Activated CD4-positive, alpha-beta memory T cell treated with anti-CD3 and anti-CD28 coated beads, Interleukin-2, amount 10 ng/mL, durations not matched to agents 7 days and 5 days (primary cell): ENCODE measurements at places on chromosomes 6 and 20. TPM values are rescaled to one million over a fixed set of nuclear protein-coding genes. Genes with fewer than 3 reads are reported as not detected.

- H3K4me3 ChIP-seq = no peak overlapping the region
- H3K27ac ChIP-seq = no peak overlapping the region
- H3K27me3 ChIP-seq = peaks cover 11% of the 10 kb centered on the region
- no peaks in the 10 kb centered on the region for H3K4me1 ChIP-seq
- H3K36me3 ChIP-seq = no peaks in the 10 kb centered on the region
Measured at GRCh38 chr6:107533415-107534059, 43.6 kb downstream of the SOBP start.

- DNase-seq = no peak
- H3K27me3 ChIP-seq = peaks cover 4% of the 10 kb centered on the region
- H3K4me3 ChIP-seq = no peak overlapping the region
- H3K36me3 ChIP-seq = peaks cover 24% of the 10 kb centered on the region
- H3K27ac ChIP-seq = no peak overlapping the region
Measured at GRCh38 chr6:6604015-6604414, 15.5 kb downstream of the LY86 start.

GRCh38 chr6:107807196-107807811, 16.8 kb downstream of the SCML4 start:
- no peak overlapping the region for H3K27ac ChIP-seq
- H3K27me3 ChIP-seq = peaks cover 2% of the 10 kb centered on the region
- H3K4me1 ChIP-seq = peaks cover 3% of the 10 kb centered on the region
- no peak overlapping the region for H3K4me3 ChIP-seq
- no peaks in the 10 kb centered on the region for H3K36me3 ChIP-seq
- DNase-seq = no peak

Gene AVP
- not detected for total RNA-seq

Gene PHACTR1
- total RNA-seq = 0.53 TPM

DNA sequence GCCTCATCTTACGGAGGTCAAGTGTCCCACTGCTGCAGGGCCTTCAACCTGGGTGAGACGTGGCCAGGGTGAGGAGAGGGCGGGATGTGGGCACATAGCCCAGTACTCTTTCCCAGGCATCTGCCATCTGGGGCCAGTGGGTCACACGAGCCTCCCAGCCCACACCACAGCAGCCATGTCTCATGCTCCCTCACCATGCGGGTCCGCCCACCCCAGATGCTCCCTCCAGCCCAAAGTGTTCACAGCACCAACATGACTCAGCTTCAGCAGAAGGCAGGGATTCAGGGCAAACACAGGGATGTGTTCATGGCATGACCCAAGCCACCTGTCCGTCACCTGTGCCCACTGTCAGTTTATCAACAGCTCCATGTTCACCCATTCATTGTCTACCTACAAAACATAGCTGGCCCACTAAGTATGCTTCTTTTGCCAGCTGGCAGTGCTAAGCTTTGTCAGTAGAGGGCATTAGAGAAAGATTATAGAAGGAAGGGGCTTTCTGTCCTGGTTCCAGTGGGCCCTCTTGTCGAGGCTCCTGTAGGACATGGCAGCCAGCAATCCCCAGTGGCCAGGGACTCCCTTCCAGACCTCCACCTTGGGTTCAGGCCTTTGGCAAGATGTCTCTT, 109.2 kb downstream of the FOXF2 start:
- H3K27ac ChIP-seq = no peak overlapping the region
- peaks cover 7% of the 10 kb centered on the region for H3K27me3 ChIP-seq
- H3K4me3 ChIP-seq = no peak overlapping the region
- no peaks in the 10 kb centered on the region for H3K4me1 ChIP-seq
- DNase-seq = no peak
